ENCODE measurements at places on chromosomes 3 and 15.

DNA sequence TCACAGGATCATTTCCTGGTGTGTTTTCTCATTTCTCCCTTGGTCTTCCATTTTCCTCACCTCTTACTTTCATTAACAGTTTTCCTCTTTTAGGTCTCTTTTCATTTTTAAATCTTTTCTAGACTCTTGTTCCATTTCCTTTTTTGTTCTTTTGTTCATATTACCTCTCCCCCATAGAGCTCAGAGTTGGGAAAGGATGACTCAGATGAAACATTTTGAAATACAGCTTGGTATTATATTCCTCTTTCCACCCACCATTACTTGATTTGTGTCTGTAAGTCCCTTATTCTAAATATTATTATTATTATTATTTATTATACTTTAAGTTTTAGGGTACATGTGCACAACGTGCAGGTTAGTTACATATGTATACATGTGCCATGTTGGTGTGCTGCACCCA, 153.1 kb downstream of the VGLL3 start:
- DNase-seq, result no peak

DNA sequence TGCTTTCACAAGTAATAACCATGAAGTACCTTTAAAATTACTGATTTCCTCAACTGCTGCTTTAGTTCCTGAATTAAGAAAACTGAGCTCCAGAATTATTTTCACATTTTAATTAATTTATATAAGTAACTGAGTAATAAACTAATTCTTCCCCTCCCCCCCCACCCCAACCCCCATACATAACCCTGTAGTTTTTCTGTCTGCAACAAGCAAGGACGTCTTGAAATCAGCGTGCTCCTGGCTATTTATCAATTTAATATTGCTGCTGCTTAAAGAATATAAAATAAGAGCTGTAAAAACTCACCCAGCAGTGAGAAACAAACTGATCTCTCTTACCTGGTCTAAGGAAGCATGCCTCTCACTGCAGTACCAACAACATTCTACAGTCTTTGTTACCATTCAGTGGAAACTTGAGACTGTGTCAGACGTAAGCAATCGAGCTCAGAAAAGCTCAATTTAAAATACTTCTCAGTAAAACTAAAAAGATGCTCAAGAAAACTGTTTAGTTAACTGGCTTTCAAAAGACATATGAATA, 121.0 kb downstream of the TFDP2 start:
- peak; percentile 63 for DNase-seq

GRCh38 chr3:127784865-127785710, 37.2 kb downstream of the MGLL start:
- no peak for DNase-seq

GRCh38 chr3:45677033-45677446, 12.2 kb upstream of the SACM1L start:
- DNase-seq, result no peak

DNA sequence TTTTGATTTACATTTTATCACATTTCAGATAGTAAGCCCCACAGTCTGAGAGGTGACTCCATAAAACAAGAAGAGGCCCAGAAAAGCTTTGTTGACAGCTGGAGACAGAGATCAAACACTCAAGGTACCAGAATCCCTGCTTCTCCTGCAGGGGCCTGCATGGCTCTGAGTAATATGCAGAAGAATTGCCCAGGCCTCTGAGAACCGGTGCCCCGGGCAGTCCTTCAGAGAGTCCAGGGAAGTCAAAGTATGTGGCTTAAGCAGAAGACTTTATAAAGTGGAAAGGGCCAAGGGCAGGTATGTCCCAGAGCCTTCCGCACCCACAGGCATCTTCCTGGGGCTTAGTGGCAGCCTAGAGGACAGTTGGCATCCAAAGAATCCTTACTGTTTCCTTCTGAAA, 12.8 kb downstream of the ATRIP start:
- no peak for DNase-seq

All from right lung (tissue), 10 donors.